ENCODE measurements at places on chromosomes 16 and 17. TPM values are rescaled to one million over a fixed set of nuclear protein-coding genes. Genes with fewer than 3 reads are reported as not detected.

DNA sequence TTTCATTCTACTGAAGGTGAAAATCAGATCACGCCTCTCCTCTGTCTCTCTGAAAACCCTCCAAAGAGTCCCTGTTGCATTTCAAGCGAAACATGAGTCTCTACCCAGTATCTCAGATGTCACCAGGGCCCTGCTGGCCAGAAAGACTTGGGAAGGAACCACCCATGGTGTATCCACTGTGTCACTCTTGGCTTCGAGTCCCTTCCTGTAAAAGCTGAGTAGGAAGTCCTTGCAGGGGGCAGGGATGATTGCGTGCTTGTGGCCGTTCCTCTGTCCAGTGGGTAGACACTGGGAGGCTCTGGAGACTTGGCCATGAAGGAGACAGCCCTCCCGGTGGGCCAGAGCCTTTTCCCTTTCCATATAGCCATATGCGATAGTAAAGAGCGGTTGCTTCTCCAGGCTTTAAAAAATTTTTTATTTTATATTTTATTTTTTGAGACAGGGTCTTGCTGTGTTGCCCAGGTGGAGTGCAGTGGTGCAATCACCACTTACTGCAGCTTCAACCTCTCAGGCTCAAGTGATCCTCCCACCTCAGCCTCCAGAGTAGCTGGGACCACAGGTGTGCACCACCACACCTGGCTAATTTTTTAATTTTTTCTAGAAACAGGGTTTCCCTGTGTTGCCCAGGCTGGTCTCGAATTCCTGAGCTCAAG, 19.0 kb upstream of the RMI2 start:
- no peak for DNase-seq

DNA sequence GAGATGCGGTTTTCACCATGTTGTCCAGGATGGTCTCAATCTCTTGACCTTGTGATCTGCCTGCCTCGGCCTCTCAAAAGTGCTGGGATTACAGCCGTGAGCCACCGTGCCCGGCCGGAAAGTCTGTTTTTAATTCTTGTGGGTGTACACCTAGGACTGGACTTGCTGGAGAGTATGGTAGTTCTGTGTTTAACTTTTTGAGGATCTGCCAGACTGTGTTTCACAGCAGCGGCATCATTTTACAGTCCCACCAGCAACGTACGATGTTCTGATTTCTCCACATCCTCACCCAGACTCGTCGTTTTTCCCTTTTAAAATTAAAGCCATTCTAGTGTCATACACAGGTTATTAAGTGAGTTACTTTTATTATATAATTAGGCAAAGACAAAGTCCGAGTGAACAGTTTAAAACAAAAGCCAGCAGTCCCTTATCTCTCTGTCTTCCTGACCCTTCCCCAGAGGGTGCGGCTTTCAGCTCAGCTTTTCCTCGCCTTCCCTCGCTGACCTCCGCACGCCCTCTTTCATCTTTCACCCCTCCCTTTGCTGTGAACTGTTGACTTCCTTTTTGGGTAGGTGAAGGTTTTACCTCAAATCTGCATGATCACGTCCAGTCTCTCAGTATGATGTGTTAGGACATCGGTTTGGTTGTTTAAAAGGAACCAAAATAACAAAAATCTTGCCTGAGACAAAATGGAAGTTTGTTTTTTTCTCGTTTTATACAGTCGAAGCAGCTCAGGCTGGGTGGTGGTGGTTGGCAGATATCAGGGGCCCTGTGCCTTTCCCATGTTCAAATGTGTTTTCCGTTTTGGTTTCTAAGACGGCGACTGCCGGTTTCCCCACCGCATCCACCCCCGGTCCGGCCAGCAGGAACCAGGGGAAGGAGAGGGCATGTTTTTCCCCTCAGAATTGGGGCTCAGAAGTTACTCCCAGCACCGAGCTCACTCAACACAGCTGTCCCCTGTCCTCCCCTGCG, 18.0 kb downstream of the FAM234A start:
- no peak for DNase-seq

GRCh38 chr16:57522960-57523359, 13.4 kb downstream of the CCDC102A start:
- no peak for DNase-seq

DNA sequence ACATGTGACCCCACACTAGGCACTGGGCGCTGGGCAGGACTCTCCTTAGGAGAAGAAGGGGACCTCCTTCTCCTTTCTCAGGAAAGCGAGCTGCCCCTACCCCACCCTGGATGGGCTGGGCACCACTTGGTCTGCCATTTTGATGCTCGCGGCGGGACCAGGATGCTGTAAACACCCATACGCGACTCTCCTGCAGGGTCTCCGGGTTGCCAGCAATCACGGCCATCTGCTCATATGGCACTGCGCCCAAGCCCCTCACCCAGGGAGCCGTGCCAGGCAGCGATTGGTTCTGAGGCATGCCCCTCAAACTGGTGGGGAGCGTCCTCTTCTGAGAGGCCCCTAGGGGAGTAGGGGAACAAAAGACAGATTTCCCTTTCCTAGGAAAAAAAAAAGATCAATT, 99.0 kb downstream of the C16orf78 start:
- DNase-seq, result peak; percentile 93

GRCh38 chr17:37177254-37177870, 198.4 kb upstream of the C17orf78 start:
- DNase-seq, result peak; percentile 94

- DNase-seq, result no peak
Measured at GRCh38 chr16:23754594-23755483, at the start of gene CHP2. CHP2 (plus strand) TSS chr16:23755026; CDS start chr16:23755050, 24 bp downstream.

- no peak for DNase-seq
Measured at GRCh38 chr17:34255381-34255732, 272 bp downstream of the CCL2 start.

- DNase-seq, result no peak
Measured at GRCh38 chr16:11972128-11972527, 4.4 kb upstream of the SNX29 start.

DNA sequence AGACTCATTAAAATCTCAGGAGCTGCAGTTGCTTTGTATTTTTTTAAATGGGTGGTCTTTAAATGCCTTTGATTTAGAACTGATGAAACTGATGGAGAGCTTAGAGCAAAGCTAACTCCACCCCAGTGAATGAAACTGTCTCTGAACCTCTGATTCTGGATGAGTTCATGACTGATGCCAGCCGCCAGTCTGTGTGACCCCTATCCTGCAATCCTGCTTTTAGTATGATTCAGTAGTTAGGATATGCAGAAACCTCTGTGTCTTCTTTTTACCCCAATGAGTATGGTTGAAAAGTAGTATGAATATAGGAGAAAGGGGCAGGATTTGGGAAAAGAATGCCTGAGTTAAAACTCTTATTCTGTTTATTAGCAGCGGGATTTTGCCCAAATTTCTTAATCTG, 12.3 kb upstream of the SALL1 start:
- no peak for DNase-seq

GRCh38 chr17:37791447-37792399, 46.9 kb upstream of the HNF1B start:
- no peak for DNase-seq

GRCh38 chr16:75317101-75317522, 65.7 kb upstream of the BCAR1 start:
- no peak for DNase-seq

- no peak for DNase-seq
Measured at GRCh38 chr17:17001076-17001777, 29.3 kb upstream of the TNFRSF13B start.

DNA sequence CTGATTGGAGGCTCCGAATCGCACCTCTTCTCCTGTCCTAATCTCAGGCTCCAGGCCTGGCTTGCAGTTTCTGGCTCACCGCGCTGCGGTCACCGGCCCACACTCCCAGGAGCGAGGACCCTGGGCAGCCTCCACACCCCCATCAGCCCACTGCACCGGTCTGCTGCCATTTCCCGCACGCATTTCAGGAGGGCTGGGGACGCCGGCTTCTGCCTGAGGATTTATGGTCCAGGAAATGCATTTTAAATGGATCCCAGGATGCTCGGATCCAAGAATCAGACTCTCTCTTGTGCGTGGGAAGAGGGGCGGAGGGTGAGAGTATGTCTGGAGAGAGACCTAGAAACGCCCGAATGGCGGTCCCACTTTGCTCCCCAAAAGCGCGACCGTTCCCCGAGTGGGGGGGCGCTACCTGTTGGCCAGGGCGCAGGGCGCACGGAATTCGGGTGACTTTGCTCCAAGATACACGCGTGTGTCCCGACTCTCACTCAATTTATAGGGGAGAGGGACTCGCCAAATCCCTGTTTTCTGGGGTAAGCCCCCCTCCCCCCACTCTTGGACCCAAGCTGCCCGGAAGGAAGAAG, 817 bp upstream of the JPH3 start:
- DNase-seq, result no peak

DNA sequence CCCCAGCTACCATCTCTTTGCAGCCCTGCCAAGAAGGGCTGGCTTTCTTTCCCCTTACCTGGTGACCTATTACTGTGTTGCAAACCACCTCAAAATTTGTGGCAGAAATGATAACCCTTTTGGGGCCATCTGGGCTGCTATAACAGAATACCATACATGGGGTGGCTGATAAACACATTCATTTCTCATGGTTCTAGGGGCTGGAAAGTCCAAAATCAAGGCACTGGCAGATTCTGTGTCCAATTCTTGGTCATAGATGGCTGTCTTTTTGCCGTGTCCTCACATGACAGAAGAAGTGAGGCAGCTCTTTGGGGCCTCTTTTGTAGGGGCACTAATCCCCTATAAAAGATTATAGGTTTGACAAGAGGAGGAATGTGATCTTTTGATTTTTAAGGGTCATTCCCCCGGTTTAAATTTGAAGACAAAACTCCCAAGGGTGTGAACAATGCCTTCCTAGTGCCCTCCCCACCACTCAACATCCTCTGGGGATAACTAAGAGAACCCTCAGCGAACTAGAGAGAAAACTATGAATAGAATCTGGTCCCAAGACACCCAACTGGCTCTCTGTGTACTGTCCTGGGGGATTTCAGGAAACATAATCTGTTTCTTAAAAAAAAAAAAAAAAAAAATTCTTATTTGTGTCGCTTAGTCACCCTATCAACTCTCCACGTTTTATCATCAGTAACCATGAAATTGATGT, 1.7 kb upstream of the METTL22 start:
- DNase-seq, result no peak

GRCh38 chr17:41096055-41096454, 1.9 kb downstream of the KRTAP4-8 start:
- no peak for DNase-seq

GRCh38 chr17:57939797-57940196, 15.4 kb downstream of the CUEDC1 start:
- DNase-seq, result no peak

DNA sequence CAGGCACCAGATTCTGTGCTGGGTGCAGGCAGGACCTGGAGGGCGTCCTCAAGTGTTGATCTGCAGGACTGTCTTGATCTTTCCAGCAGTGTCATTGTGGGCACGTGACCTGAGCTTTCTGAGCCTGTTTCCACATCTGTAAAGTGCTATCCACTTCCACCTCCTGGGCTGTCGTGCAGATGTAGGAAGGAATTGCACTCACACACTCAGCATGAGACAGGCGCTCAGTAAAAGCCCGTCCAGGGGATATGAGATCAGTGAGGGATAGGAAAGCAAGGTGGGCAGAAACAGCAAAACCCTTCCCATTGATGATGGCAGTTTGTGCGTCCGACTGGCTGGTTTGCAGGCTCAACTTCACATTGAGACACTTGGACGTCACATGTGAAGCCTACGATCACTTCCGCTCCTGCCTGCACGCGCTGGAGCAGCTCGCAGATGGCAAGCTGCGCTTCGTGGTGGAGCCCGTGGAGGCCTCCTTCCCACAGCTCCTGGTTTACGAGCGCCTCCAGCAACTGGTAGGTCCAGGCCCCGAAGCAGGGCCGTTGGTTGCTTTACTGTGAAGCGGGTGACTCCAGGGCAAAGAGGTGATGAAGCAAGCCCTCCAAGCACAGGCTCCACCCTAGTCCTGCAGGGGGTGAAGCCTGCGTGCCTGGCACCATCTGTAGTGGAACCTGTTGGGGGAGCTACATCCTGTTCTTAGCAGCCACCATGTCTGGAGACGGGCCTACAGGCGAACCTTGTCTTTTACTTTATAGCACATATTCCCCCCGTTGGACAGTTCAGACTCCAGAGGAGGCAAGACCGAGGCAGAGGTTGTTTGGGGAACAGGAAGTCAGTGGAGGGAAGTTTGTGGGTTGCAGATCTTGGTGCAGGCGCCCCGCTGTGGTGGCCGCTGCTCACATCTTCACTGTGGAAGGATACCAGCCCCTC, 23.0 kb downstream of the METTL22 start:
- no peak for DNase-seq

GRCh38 chr16:88995194-88995593, 18.2 kb upstream of the CBFA2T3 start:
- DNase-seq, result no peak

DNA sequence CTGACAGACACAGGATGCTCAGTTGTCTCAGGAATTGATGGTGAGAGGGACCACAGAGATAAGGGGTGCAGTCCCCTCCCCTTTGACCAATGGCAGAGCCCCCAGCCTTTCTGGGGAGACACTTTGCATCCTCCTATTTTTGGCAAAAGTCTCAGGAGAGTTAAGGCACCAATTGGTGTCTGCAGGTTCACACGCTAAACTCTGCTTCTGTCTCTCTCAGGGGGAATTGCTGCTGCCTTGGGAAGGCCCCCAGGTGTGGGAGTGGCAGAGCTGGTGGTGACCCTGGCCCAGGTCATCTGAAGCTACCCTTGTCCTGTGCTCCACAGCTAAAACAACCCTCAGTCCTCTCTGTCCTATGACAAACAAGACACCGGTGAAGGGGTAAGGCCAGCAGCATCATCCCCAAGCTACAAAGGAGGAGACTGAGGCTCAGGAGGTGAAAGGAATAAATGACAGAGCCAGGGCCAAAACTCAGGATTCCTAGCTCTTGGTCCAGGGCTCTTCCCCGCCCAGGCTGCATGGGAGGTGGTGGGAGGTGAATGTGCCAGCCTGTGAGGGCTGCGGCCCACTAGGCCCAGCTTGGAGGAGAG, 20.3 kb downstream of the OSBPL7 start:
- DNase-seq, result no peak

GRCh38 chr16:83258366-83258928, 549.3 kb upstream of the HSBP1 start:
- no peak for DNase-seq

DNA sequence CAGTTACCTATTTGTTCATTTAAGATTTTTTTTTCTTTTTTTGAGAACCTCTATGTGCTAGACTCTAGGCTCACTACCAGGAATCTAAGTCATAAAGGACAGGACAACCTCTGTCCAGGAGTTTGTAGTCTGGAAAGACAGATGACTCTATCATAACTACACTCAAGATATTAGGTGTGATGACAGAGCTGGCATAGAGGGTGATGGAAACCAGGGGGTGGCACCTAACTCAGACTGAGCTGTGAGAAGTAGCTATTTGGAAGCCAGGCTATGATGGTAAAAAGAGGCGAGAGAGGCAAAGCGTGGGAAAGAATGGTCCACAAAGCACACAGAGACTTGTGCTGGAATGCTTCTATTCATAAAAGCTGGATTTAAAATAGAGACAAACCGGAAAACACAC, 372.3 kb downstream of the SEC14L1 start:
- DNase-seq, result no peak

GRCh38 chr17:21208352-21208751, 5.6 kb downstream of the TMEM11 start:
- DNase-seq, result no peak

GRCh38 chr16:3968551-3968950, 88.0 kb upstream of the CREBBP start:
- DNase-seq, result no peak

GRCh38 chr17:14451729-14452191, 150.9 kb downstream of the HS3ST3B1 start:
- no peak for DNase-seq

Gene ABCC3
- polyA plus RNA-seq, result 0.52 TPM

Gene SEZ6L2
- 155 TPM for polyA plus RNA-seq

Gene CRYBA1
- not detected for polyA plus RNA-seq

Gene ICAM2
- polyA plus RNA-seq, result 15.6 TPM

Gene DPEP2
- 1.0 TPM for polyA plus RNA-seq

Gene KRT32
- not detected for polyA plus RNA-seq

Gene LPO
- 0.83 TPM for polyA plus RNA-seq

Gene ITGAX
- polyA plus RNA-seq, result 7.0 TPM

Gene KCNH4
- 1.2 TPM for polyA plus RNA-seq

Gene C1QTNF8
- polyA plus RNA-seq, result 0.59 TPM

Gene DHRS7C
- polyA plus RNA-seq, result 0.18 TPM
